ENCODE measurements at places on chromosomes 5 and 9. TPM values are rescaled to one million over a fixed set of nuclear protein-coding genes. Genes with fewer than 3 reads are reported as not detected.

DNA sequence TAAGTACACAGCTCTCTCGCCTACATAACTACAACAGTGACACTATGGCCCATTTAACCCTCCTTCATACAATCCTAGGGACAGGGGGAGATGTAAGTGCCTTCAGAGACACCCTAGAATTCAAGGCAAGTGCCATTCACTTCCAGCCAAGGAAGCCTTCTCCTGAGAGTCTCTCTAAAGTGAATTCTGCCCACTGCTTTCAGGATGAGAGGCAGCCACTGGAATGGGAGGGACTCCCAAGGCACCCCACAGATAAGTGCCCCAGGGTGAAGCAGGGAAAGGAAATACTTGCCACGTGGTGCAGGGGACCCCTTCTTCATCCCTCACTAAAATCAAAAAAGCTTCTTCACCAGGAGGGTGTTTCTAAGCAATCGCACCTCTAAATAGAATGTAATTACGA, 283.7 kb downstream of the ZNF608 start:
- no peak for DNase-seq

DNA sequence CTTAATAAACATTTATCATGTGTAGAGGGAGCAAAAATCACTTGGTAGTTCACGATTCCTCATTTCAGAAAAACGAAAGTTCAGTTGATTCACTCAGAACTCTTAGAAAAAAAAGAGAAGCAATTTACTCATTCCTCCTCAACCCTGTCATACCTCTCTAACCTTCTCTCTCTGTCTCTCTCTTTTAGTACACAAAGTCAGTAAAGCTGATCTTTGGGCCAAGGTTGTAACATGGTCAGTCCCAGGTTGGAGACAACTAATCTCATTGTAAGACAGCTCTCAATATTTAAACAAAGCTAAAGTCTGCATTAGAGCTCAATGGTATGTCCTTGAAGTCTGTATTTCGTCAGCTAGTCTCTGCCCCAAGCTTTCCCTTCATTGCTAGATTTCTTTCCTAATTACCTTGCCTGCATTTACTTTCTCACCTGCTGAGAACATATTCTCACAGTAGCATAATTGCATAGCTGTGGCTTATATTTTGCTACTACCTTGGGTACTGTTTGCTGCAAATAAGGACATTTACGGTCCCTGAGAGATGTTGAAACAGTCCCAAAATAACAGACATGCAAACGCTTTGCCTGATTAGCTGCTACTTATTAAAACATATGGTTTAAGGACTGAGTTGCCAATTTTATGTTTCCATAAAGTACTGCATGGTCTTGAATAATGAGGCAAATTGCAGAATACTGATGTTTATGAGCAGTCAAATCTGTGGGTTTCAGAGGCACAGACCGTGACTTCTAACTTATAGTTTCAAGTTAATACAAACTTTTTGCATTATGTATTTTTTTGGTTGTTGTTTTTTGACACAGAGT, 138.3 kb downstream of the GPBP1 start:
- DNase-seq, result no peak

DNA sequence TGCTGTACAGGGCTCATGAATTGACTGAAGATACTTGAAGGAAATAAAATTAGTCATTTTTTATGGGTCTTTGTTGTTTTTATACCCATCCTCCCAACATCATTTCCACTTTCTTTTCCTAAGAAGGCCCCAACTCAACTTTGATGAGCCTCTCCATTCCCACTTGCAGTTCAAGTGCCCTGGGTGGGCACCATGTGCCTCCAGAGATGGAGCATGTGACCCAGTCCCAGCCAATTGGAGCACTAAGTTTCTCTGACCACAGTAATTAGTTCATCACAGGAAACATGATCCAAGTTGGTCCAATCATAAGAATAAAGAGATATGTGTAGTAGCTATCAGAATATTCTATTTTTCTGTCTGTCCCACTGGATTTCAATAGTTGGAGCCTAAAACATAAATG, 46.9 kb downstream of the HTR4 start:
- DNase-seq, result no peak

Gene HTR4
- not detected for polyA plus RNA-seq

Gene SMIM32
- polyA plus RNA-seq, result not detected

Gene VCAN
- polyA plus RNA-seq, result 0.77 TPM

Gene PDGFRB
- polyA plus RNA-seq, result not detected

Data from foreskin keratinocyte (primary cell).